ENCODE measurements at places on chromosomes 12 and 14. TPM values are rescaled to one million over a fixed set of nuclear protein-coding genes. Genes with fewer than 3 reads are reported as not detected.

Gene PTPRB
- 41.8 TPM for total RNA-seq

GRCh38 chr14:34035934-34036250 lies 85.0 kb upstream of the EGLN3 start:
- no peak for DNase-seq

DNA sequence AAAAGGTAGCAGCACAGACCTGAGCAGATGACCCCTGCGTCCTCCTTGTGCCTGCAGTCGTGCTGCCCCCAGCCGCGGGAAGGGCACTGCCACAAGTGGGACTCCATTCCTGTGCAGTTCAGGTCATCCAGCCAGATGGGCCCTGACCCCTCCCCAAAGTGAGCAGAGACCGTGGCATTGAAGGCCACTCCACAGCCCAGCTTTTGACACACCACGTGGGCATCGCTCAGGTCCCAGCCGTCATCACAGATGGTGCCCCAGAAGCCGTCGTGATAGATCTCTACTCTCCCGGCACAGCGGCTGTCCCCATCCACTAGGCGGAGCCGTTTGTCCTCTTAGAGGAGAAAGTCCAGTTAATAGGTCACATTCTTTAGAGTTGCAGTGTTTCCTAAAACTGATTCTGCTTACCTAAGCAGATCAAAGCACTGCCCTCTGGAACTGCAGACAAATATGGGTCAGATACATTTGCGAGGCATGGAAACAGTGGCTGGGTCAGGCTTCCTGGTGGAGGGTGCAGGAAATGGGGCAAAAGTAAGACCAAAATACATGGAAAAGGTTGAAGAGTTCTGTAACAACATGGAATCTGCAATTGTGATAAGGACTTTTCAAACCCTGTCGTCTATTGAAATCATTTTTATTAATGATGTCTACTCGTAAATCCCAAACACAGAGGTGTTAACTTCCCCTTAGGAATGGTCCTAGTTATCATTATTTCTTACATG lies 69.4 kb downstream of the CD163L1 start:
- DNase-seq: peak; percentile 78

DNA sequence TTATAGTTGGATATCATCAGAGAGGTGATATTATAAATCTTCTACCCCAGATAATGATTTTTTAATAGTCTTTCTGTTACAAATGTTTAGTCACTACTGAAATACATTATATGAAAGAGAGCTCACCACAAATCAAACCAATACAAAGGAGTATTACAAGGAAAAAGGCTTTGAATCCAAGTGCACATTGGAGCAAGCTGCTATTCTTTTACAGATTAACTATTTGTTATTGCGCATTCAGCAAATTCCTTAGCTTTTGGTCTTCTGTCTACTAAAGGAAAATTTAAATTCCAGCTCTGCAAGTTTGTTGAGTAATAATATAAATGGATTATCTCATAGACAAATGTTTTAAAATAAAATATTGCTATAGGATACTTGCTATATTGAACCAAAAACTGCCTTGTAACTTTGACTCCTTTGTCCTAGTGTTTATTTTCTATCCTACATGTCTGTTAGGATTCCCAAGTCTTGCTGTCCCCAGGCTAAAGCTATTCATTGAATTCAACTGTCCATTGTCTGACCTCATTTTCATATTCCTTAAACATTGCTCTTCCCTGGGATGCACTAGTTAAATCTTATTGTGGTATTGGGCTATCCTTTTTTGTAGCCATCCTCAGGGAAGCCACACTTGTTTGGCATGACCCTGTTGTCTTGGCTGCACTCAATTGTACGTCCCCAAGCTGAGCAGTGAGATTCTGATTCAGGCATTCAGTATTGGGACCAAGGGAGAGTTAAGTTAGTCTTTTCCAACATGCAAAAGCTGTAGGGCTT lies 41.5 kb downstream of the PDE3A start:
- no peak for DNase-seq

- no peak for DNase-seq
Measured at GRCh38 chr12:65355461-65355860, 77.0 kb downstream of the MSRB3 start.

GRCh38 chr12:20490213-20490612 lies 121.9 kb downstream of the PDE3A start:
- no peak for DNase-seq

- no peak for DNase-seq
Measured at GRCh38 chr14:105205673-105206208, 24.6 kb upstream of the NUDT14 start.

DNA sequence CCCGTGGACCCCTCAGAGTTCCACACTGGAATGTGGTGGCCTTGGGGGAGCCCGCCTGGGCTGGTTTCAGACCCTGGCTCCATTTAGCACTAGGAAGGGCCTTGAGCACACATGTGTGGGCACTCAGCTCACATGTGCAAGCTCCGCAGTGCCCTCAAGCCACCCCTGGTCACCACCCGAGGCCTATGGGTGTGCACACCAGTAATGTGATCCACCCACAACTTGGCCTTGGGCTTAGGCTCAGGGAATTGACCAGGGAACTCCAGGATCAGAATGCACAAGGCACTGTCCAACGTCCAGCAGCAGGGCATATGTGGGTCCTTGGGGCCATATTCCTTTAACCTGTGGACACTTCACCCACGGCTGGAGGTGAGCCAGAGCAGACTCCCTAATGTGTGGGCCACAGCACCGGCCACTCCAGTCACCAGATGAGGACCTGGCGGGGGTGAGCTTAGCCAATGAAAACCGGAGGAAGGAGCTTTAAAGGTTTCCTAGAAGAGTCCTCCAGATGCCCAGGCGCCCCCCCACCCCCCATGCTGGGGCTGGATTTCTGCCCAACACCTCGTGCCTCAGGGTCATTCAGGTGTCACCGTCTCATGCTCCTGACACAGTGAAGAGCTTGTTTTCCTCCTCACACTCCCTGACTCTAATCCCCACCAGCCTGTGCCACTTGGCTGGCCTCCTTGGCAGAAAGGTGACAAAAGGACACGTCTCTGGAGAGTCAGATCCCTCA lies 209.2 kb downstream of the ZFP36L1 start:
- DNase-seq: no peak

Gene TSPAN19
- 5.4 TPM for total RNA-seq

- DNase-seq: no peak
Measured at GRCh38 chr12:2156333-2156732, 103.5 kb downstream of the CACNA1C start.

Gene SPIC
- total RNA-seq: 0.39 TPM

GRCh38 chr12:78442454-78442801 lies 422.1 kb upstream of the SYT1 start:
- no peak for DNase-seq

DNA sequence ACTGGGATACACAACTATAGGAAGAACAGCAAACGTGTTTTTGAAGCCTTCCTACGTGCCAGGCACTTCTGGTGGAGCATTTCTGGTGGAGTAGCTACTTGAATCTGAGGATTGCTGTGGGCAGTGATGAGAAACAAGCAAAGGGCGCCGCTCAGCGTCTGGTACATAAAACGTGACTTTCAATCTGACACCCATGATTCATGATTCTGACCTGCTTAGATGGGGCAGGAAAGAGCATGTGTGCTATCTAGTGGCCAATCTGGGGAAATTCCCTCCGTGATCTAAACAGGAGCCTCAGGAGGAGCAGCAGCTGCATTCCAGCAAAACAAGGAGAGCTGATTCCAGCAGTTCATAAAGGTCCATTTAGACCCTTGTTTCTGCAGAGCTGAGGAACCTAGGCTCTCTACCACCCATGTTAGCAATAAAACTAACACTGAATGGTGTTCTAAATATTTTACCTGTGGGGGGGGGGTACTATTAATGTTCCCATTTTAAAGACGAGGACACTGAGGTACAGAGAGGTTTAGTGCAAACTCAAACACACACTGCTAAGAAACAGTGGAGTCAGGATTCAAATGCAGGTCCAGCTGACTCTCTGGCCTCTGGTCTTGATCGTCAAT lies 37.8 kb downstream of the PAH start:
- peak; percentile 40 for DNase-seq

DNA sequence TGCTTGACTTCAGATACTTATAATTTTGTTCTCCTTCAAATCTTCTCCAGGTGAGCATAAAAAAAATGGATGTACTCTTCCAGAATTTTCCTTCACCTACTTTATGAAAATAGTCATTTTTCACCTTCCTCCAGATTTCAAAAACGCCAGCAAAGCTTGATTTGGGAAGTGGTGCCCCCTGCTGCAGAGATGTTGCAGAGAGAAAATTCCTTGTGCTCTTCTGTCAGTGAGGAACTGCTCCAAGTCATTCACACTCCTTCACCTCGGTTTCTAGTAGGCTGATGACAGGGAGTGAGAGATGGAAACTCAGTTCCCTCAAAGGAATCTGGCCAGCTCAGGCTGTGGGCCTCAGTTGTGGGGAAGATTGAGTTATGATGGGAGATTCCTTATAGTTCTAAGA lies 24.2 kb upstream of the RNASE3 start:
- no peak for DNase-seq

Gene RHOJ
- 32.7 TPM for total RNA-seq

GRCh38 chr12:79199166-79199565 lies 334.6 kb downstream of the SYT1 start:
- no peak for DNase-seq

DNA sequence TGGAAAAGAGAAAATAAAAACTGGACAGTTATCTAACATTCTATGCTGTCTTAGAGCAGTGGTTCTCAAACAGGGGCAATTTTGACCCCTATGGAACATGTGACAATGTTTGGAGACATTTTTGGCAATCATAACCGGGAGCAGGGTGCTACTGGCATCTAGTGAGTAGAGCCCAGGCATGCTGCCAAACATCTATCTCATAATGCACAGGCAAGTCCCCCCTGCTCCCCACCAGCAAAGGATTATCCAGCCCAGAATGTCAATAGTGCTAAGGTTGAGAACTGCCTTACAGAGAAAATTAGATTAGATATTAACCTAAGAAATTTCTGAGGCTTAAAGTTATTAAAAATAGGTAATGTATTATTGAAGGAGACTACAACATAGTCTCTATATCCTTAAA lies 22.9 kb upstream of the CATSPERB start:
- no peak for DNase-seq

DNA sequence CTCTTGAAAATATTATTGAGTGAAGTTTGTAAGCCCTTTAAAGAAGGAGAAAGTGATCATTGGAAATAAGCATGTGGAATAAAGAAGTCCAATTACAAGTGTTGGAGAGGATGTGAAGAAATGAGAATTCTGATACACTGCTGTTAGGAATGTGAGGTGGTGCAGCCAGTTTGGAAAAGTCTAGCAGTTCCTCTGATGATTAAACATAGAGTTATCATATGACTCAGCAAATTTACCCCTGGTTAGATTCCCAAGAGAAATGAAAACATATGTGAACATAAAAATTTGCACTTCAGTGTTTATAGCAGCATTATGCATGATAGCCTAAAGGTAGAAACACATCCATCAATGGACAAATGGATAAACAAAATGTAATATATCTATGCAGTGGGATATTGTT lies 319.9 kb downstream of the AEBP2 start:
- no peak for DNase-seq

Gene CCDC38
- total RNA-seq: 0.18 TPM

DNA sequence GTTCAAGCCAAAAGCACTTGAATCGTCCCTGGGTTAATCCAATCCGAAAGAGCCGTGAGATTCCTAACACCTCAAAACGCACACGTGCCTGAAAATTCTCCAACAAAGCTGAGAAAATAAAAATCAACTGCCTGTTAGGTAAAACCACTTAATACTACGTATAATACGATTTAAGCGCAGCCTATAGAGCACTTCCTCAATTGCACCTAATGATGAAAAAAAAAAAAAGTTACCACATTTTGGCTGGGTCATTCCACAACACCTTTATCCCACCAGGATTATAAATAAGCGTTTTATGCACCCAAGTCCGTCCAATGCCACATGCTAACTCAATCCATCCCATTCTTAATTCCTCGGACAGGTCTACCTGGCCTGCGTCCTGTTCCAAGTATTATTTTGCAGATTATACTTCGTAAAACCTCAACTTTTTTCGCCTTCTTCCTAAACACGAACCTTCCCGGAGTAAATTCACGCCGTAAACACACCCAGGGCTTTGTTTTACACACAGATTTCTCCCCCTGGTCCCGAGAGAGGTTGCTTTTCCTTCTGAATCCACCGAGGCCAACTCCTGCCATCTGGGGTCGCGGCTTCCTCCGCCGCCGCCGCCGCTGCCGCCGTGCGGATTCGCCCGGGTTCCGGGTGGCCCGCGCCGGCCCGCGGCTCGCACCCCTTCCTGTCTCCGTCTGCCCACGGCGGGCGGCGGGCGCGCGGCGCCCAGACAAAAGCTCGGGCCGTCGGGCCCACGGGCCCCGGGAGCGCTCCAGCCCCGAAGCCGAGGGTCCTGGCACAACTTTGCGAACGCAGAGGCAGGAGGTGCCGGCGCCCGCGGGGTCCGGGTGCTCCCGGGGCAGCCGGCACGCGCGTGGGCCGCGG lies 66.2 kb downstream of the RNF34 start:
- DNase-seq: no peak

GRCh38 chr12:59085690-59086089 lies 165.4 kb upstream of the LRIG3 start:
- DNase-seq: no peak

Gene PHLDA1
- 15.8 TPM for total RNA-seq

- DNase-seq: no peak
Measured at GRCh38 chr14:58541633-58542022, 96.1 kb upstream of the DACT1 start.

DNA sequence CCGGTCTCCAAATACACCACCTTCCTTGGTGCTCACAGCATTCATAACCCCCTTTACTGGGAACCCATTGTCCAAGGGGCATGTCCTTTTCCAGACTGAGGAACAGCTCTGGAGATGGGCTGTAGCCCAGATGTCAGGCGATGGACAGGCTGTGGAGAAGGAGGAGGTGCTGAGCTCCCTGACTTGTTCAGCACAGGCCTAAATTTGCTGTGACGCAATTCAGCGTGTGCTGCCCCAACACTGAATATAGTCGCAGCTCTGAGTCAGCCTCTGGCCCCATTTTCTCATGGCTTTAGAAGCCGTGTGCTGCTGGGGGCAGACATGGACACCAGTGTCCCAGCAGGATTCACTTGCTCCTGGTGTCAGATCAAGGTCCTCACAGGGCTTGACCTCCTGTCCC lies 269.1 kb downstream of the EMP1 start:
- DNase-seq: no peak

Gene RSRC2
- 63.5 TPM for total RNA-seq

Gene MTERF2
- 11.0 TPM for total RNA-seq

DNA sequence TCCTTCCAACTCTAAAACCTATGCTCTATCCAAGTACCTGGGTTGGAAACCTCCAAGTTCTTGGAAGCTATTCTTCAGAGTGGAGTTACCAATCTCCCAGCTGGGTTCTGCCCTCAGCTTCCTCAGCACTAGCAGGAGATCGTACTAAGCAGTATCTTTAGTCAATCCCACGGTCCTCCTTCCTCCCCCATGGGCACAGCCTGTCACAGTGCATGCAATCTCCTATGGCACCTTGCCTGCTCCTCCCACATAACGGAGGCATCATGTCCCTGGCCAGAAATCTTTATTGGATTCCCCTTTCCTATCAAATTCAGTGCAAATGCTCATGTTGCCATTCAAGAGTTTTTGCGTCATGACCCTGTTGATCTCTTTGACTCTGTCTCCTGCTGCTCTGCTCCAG lies 5.4 kb upstream of the LPAR5 start:
- DNase-seq: no peak

All from left lung (tissue), 14 donors.